ENCODE measurements at places on chromosomes 3 and 15. TPM values are rescaled to one million over a fixed set of nuclear protein-coding genes. Genes with fewer than 3 reads are reported as not detected.

LRRK1 gene
- total RNA-seq: 3.0 TPM

PLSCR4 gene
- total RNA-seq: 2.8 TPM

KNG1 gene
- total RNA-seq: not detected

MYO5C gene
- under 0.01 TPM for total RNA-seq

RLBP1 gene
- total RNA-seq: not detected

ADGRG7 gene
- total RNA-seq: not detected

DNA sequence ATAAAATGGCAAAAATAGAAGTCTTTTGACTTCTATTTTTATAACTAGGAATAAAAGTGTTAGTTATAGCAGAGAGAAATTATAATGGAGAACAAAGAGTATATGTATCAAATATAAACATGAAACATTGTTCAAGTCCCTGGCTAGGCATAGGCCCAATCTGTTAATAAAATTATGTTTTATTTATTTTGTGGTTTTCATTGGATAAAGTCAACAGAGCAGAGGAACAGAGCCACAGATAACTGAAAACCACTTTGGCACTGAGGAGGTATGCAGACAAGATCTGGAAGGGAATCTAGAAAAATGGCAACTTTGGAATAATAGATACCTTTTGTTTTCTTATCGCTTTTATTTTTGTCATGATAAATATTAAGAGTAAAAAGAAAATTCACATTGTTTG lies 50.4 kb upstream of the ICE2 start:
- DNase-seq: no peak

All from IMR-90 (cell line).